Mesendoderm (in vitro differentiated cells): ENCODE measurements at places on chromosomes 2 and 18.
A peak's percentile ranks its signal among the peaks of the same experiment; 100 is the strongest.

GRCh38 chr2:99865818-99866676 is 276.3 kb downstream of the AFF3 start:
- peak; percentile 68 for DNase-seq

DNA sequence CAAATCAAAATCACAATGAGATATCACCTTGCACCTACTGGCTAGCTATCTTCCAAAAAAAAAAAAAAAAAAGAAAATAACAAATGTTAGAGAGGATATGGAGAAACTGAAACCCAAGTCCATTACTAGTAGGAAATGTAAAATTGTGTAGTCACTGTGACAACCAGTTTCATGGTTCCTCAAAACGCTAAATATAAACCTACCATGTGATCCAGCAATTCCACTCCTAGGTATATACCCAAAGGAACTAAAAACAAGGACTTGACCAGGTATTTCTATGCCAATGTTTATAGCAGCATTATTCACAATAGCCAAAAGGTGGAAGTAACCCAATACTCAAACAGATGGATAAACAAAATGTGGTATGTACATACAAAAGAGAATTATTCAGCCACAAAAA is 11.7 kb upstream of the SCRN3 start:
- no peak for DNase-seq

GRCh38 chr2:72788756-72789155 is 37.1 kb downstream of the EXOC6B start:
- no peak for DNase-seq

DNA sequence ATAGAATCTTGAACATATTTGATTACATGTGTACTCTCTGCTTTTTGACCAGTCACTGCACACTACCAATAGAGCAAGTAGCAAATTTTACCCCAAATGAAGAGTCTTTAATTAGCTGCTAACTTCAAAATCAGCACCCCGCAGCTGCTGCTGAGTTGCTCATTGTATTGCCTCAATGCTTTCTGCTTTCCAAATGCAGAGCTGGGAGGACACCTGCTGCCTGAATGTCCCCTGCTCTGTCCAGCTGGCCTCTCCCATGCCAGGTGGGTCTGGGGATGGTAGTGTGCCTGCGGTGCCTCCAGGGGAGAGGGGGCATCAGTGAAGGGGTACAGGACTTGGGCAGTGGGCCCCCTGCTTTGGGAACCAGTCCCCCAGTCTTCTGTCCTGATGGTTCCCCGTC is 184.8 kb downstream of the PRKCE start:
- no peak for DNase-seq

DNA sequence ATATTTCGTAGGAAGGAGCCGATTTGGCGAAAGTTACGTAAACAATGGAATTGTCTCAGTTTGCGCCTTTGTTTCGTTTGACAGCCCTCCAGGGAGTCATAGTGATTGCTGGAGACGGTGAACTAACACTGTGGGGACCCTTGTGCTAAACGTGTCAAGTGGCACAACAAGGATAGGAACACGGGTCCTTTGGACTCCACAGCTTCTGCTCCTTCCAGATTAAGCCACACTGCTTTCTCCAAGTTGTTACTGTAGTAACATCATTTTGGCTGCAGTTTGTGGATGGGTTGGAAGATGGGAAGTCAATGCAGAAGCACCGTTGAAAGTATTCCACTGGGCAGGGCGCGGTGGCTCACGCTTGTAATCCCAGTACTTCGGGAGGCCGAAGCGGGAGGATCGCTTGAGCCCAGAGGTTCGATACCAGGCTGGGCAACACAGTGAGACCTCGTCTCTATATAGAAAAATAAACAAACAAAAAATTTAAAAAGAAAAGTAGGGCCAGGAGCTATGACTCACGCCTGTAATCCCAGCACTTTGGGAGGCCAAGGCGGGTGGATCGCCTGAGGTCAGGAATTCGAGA is 636 bp upstream of the IMMT start:
- no peak for DNase-seq

DNA sequence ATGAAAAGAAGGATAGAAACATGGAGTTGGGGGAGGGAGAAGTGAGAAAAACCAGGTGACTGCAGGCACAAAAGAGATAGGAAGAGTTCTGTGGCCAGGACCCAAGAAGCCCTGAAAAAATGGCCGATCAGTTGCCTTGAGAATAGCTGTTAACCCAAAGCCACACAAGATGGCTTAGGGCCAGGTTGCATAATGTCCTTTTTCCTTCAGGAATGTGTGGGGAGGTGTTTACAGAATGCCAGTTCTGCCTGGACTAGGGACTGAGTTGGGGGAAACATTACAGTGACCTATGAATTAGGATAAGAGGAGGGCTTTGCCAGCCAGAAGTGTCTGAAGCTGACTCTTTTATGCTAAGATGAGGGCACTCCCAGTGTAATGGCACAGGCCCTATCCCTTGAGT is 17.1 kb downstream of the FAM110C start:
- DNase-seq, result no peak

DNA sequence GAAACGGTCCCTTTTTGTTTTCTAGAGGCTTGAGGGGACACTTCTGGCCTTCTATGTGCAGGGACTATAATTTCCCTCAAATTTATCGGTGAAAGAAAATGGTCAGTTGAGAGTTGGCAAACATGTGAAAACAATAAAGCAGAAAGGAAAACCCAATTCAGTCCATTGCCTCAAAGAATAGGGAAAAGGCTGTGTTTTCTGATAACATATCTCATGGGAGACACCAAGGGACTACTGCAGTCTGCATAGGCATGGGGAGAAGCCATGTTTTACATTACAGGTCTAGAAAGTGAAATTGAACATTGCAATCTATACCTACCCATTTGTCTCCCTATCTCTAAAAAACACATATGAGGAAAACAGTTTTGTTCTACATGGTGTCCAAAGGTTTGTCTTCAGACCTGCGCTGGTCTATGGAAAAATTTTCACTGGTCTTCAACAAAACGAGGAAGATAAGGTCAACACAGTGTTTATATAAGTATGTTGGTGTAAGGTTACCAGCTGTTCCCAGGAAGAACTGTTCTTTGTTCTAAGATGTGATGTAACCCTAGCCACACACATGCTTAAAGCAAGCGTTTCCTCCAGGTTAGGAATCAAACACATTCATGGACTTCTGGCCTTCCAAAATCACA is 179.7 kb downstream of the MREG start:
- DNase-seq, result peak; percentile 66

GRCh38 chr2:67526283-67526682 is 129.2 kb downstream of the ETAA1 start:
- no peak for DNase-seq

GRCh38 chr2:165443511-165443910 is 26.0 kb upstream of the CSRNP3 start:
- peak; percentile 31 for DNase-seq

- DNase-seq, result no peak
Observed at GRCh38 chr18:79275992-79276391, 119.7 kb upstream of the NFATC1 start.

GRCh38 chr2:136226903-136227302 is 109.0 kb upstream of the CXCR4 start:
- no peak for DNase-seq

DNA sequence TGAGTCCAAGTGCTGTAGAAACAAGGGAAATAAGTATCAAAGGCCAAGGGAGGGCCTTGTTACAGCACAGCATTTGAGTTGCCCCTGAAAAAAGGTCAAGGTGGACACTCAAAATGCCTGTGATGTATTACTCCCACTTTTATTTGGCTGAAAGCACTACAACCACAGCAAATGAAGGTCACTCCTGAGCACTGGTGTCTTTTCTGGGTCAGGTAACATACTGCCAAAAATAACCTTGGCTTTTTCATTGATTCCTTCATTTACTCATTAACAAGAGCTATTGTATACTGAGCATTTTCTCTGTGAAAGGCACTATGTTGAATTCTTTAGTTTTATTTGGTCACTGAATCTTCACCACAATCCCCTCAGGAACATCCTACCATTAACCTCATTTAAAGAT is 590.3 kb downstream of the BCL11A start:
- DNase-seq, result no peak

DNA sequence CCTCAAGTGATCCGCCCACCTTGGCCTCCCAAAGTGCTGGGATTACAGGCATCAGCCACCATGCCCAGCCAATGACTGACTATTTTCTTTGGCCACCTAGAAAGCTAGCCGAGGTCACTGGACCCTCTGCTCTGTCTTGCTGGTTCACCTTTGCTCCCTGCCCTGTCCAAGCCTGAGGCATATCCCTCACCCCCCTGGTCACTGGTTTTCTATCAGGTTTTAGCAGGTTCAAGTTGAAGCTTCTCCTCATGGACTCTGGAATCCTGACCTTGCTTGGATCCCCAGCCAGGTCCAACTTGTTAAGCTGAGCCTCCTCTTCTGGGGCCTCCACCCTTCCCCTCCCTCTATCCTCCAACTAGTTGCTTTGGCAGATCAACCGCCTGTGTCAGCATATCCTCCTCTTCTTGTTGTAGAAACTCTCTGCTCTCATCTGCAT is 33.4 kb downstream of the PAX8 start:
- no peak for DNase-seq

- DNase-seq, result peak; percentile 12
Observed at GRCh38 chr2:185835974-185836373, 97.4 kb downstream of the FSIP2 start.

DNA sequence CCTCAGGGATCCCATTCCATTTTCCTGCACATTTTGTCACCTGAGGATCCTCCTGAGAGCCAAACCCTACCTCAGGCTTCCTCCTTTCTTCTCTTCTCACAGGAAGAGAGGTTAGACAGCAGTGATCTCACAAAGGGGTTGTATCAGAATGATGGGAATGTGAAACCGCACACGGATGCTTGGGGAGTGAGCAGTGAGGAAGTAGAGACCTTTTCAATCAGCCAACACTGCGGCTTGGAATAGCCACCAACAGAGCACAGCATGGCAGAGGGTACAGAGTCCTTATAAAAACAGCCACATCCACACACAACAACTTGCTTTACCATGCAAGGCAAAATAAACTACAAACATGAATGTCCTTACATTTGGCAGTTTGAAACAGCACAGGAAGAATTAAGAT is 8.7 kb downstream of the TMEM182 start:
- no peak for DNase-seq

DNA sequence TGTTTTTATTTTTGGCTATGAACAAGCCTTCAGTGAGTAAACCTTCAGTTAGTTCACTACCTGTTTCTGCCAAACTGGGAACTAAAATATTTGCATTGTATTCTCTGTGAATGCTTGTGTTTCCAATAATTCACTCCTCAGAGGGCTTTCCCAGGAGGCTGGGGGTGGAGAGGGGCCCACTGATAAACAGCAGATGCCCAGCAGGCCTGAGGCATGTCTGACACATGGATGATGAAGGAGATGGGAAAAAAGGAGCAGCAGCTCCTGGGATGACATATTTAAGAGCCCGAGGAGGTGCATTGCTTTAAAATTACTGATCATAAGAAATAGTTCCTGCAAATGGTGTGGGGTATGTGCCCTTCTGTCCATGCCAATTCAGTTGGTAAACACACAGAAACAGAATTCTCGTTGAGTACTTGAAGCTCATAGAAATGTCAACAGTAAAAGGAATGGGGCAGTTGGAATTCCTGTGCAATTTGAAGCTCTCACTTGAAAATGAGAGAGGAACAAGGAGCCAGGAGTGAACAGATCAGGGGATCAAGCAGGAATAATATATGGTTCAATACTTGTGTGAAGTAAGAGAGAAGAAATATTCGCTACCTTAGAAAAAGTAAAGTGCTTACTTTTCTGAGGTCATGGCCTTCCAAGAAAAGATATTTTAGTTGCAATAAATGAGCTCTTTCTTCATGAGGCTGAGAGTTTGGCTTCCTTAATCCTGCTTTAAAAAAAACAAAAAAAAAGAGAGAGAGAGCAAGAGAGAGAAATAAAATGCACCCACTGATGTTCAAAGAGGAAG is 22.0 kb upstream of the HNMT start:
- no peak for DNase-seq

GRCh38 chr2:220969348-220969747 is 602.8 kb downstream of the EPHA4 start:
- DNase-seq, result no peak

- DNase-seq, result peak; percentile 13
Observed at GRCh38 chr2:43724728-43725526, 48.7 kb upstream of the C1GALT1C1L start.

DNA sequence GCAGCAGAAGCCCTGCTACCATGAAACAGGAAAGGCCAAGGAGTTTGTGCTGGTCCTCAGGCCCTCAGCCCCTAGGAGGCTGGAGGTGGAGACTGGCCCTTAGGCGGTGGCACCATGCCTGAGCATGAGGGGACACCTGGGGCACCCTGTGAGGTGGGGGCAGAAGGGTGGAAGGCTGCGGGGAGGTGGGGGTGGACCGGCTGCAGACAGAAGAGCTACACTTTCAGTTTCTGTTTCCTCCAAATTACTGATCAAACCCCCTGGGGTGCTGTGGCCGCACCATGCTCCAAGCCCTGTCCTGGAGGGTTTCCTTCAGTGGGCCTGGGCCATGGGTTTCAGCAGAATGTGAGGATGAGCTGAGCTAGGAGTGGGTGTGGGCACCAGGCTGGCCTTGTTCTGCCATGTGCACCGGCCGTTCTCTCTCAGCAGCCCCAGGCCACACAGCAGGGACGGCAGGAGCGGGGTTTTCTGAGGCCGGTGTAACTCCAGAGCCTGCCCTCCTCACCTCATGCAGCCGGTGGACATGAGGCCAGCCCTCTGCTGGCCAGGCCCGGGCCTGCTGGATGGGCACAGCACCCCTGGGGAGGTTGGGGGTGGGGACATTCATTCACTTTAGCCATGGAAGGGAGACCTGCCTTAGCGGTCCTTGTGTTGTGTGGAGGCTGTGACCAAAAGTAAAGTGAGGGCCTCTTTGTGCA is 51.5 kb downstream of the PLEKHB2 start:
- DNase-seq, result no peak

- DNase-seq, result no peak
Observed at GRCh38 chr2:9473985-9474360, 378 bp upstream of the IAH1 start.

GRCh38 chr2:68710756-68711155 is 23.9 kb upstream of the ARHGAP25 start:
- no peak for DNase-seq

DNA sequence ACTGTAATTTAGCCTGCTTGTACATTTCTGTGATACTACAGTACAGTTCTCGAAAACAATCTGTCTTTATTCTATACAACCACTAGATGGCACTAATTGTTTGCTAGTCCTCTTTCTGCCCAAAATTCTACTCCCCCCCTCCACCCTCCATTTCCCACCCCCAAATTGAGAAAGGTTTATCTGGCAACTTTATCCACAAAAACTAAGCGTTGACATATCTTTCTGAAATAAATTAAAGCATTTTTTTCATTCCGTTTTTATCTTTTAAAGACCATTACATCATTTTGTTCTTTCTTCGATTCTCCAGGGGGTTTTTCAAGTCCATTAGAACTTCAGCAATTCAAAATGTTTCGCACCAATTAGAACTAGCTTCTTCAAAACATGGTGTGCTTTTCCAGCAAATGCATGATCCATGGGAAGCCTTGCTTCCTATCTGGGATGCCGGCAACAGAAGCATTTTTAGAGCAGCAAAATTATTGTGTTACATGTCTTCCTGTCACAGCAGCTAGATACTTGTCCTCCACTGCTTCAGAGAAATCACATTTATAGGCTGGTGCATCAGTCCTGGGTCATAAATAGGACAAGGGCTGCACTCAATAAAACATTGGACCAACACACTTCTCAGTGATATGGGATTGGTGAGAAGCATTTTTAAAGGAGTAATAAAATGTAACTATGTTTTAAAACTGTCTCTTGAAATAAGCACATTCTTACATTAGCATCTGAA is 241.3 kb downstream of the PAX3 start:
- peak; percentile 19 for DNase-seq

- DNase-seq, result no peak
Observed at GRCh38 chr18:56825321-56825720, 174.2 kb downstream of the WDR7 start.

GRCh38 chr2:112821682-112822081 is 14.9 kb downstream of the IL1B start:
- DNase-seq, result no peak

GRCh38 chr18:2956056-2956455 is 56.9 kb downstream of the LPIN2 start:
- DNase-seq, result no peak
